Neural progenitor cell (in vitro differentiated cells): ENCODE measurements at places on chromosomes 6 and 20. TPM values are rescaled to one million over a fixed set of nuclear protein-coding genes. Genes with fewer than 3 reads are reported as not detected.

Gene GSTA4
- 62.2 and 113 TPM in 2 replicates for total RNA-seq

Gene MLN
- total RNA-seq: not detected in 2 replicates

DNA sequence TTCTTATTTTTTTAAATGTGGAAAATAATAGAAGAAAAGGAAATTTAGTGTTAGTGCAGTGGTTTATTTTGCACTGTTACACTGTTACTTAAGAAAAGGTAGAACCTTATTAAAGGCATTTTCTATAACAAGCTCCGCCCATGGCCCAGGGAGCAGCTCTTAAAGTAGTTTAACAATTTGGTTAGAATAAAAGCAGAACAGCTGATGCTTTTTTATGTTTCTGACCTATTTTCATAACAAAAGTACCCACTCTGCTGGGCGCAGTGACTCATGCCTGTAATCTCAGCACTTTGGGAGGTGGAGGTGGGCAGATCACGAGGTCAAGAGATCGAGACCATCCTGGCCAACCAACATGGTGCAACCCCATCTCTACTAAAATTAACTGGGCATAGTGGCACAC is 32.6 kb downstream of the DSTN start:
- DNase-seq: no peak

GRCh38 chr20:13009682-13010406 is 1.1 kb downstream of the SPTLC3 start:
- DNase-seq: no peak

GRCh38 chr6:125232466-125232865 is 69.3 kb downstream of the HDDC2 start:
- DNase-seq: no peak

Gene MCCD1
- not detected in 2 replicates for total RNA-seq

DNA sequence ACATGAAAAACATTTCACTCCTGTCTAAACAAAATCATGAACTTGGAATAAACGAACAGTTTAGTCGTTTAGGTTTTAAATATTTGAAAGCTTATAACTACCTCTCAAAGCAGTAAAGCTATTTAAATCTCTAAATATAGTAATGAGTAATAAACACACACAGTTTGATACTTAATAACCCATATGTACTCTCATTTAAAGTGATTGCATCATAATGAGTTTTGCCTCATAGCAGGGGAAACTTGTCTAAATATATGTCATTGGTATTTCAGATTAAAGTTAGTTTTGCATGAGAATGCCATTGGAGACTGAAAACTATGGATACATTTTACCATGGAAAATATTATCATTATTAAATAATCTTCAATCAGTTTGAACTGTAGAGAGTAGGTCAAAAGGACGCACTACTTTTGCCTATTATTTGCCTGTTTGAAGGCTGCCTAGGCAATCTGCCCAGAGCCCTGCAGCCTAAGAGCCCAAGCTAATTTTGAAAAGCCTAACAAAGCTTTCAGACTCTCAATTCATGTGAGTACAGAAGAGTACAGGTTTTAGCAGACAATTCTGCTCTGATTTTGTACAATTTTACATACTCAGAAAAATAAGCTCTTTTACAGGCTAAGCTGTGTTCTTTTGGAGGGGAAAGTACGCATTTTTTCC is 632.8 kb downstream of the HACE1 start:
- no peak for DNase-seq

- DNase-seq: no peak
Observed at GRCh38 chr6:71537717-71538116, 249.1 kb downstream of the OGFRL1 start.

- no peak for DNase-seq
Observed at GRCh38 chr6:83917001-83917400, 57.5 kb downstream of the CYB5R4 start.

DNA sequence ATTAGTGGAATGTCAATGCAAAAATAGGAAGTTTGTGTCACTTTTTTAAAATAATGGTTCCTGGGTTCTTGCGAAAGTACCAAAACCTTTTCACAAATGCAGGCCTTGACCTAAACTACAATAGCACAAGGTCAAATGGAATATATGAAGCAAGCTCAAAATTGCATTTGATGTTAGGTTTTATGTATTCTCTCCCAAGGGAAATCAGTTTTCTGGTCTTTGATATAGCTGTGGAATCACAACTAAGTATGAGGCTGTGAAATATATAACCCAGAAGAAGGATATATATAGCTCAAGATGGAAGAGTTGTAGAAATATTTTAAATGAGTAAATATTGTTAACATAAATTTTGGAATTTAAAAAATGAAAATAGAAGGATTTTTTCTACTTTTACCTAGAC is 327.3 kb downstream of the RIMS1 start:
- DNase-seq: no peak

Gene FAM209B
- not detected in 2 replicates for total RNA-seq
